ENCODE measurements at places on chromosomes 7 and 10. TPM values are rescaled to one million over a fixed set of nuclear protein-coding genes. Genes with fewer than 3 reads are reported as not detected.

Gene VPS37D
- 14.6 TPM for total RNA-seq

Gene RHOBTB1
- total RNA-seq: 41.4 TPM

Gene BLOC1S2
- total RNA-seq: 25.6 TPM

Gene SFRP5
- total RNA-seq: 68.7 TPM

Gene CHST15
- total RNA-seq: 17.4 TPM

Gene SLC26A5
- 0.71 TPM for total RNA-seq

Gene ITIH2
- total RNA-seq: 2.9 TPM

Gene DIP2C
- 39.2 TPM for total RNA-seq

Gene FGL2
- 34.0 TPM for total RNA-seq
